ENCODE measurements at places on chromosomes 7 and 10.

DNA sequence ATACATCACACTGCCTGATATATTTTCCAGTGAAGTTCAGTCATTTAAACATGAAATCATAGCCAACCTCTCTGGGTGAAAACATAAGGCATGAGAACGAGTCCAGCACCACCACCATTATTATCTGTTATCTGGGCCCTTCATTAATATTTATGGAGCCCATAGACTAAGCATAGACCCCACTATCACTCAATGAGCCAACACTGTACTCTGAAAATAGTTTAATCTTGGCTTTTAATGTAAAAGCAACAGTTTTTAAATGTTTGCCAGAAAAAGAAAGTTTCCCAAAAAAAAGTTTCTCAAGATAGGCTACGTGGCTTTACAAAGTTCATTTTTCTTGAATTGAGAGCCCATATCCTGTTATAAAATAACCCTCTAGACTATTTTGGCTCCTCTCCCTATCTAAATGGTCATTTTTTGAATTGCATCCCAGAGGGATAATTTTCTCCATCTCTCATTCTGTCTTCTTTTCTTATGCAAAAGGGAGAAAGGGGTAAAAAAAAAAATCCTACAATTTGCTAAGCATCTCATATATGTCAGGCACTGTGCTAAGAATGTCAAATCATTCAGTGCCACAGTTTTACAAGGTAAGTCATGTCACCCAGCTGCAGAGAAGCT, 66.1 kb downstream of the FZD1 start:
- DNase-seq = no peak

DNA sequence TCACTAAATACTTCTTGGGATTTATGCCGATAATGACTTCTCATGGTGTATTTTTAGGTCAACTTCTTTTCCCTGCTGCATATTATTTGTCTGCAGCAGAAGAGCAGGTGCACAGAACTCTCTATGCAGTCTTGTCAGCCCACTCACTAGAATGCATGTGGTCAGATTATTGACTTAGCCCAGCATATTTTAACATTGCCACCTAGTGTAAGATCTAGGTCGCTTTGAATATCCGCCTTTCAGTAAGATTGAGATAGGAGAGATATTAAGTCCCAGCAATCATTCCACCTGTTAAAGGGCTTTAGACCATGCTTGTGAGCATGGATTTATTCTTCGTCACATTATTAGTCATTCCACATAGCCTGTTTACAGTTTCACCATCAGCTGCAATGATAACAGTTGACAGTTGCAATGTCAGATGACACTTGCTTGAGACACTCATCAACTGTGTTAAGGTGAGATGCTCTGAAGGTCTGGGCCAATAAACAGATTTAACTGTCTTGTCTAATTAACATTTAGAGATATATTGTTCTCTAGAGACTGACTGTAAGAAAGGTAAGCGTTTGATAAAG, 491.7 kb downstream of the ARL4A start:
- DNase-seq = no peak

- no peak for DNase-seq
Measured at GRCh38 chr7:64753032-64753431, 41.2 kb upstream of the ZNF138 start.

- no peak for DNase-seq
Measured at GRCh38 chr7:156578978-156579430, 61.6 kb upstream of the RNF32 start.

Measured in islet precursor cell (in vitro differentiated cells).